ENCODE measurements at places on chromosomes 12 and 14.
A peak's percentile ranks its signal among the peaks of the same experiment; 100 is the strongest.

- no peak for DNase-seq
Observed at GRCh38 chr12:110825530-110825929, 21.3 kb upstream of the CCDC63 start.

DNA sequence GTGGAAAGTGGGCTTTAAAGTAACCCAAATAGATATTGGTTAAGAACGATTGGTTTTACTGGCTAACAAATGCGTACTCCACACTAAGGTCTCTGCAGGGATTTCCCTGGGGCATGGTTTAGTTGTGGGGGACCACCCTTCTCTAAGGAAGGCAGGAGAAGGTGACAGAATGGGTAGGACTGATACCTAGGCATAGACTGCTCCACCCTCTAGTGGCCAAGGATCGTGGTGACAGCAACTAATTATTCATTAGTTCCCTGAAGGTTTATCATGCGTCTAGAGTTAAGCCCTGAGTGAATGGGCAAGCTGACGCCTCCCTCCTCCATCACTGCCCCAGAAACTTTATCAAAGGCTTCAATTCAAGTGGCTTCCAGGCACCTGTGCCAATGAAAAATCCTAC, 9.1 kb downstream of the FAM181A start:
- DNase-seq, result no peak

DNA sequence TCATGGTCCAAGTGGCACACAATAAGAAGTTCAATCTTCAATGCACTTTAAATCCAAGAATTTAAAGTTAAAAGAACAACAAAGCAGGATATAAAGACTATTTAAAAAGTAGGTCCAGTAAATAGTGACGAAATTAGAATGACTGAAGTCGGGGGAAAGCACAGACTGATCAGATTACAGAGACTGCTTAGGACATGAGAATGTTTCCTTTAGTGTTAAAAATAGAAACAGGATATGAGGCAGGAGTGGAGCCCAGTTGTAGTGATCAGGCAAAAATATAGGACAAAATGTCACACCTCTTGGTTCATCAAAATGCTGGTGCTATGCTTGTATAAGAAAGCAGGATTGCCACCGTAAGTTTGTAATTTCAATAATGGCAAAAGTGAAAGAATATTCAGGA, 52.2 kb upstream of the CD163 start:
- DNase-seq, result no peak

DNA sequence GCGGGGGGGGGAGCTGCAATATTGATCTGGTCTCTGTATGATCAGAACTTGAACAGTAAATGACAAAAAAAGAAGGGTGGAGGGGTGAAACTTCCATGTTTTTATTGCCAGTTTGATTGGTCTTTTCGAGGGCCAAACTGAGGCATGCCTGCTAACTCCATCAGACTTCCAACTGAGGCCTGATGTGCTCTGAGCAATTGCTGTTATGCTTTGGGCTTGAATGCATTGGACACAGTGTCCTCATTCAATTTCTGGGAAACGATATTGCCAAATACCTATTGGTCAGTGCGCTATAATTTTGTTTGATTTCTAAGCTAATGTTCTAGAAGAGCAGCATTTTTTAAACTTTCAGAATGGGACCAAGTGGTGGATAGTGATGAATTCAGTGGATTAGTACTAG, 2.1 kb upstream of the SLC38A2 start:
- no peak for DNase-seq

DNA sequence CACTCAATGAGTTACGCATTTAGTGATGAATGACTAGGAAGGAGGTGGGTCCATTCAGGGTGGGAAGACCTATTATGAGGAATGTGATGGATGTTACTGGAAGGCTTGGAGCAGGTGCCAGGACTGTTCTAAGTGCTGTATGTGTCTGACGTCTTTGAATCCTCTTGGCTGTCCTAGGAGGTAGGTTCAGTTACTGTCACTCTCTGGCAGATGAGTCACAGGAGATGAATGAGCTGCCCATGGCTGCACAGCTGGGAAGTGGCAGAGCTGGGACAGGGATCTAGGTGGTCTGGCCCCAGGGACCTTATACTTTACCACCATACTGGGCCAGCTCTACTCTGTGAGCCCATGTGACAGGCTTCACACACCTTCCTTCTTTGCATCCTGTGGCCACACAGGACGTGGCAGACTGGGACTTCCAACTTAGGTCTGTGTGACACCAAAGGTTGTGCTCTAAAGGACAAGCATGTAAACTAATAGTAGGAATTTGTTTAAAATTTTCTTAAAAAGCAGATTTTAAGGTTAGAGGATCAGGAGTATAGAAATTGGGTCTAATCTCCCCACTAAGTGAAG, 24.0 kb downstream of the TCTN1 start:
- DNase-seq, result no peak

- DNase-seq, result no peak
Observed at GRCh38 chr14:50882932-50883826, 11.3 kb downstream of the ABHD12B start.

DNA sequence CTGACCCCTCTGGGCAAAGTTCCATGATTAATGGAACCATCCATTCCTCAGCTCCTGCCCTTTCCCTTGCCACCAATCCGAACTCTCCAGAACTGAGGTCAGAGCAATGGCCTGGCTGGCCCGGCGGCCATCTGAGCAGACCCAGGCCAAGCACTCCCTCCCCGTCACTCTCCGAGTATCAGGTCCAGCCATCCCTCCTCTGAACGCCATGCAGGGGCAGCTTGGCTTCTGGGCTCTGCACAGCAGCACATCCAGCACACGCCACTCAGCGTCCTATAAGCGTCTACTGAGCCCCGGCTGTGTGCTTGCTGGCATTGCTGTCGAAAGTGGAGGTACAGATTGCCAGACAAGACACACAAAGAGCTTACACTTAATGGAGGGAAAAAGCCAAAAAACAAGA, 34.3 kb upstream of the VWF start:
- DNase-seq, result no peak

- no peak for DNase-seq
Observed at GRCh38 chr12:107328442-107329133, 235.2 kb upstream of the CRY1 start.

- peak; percentile 72 for DNase-seq
Observed at GRCh38 chr12:51217968-51218606, at the start of gene POU6F1. Gene POU6F1, minus strand, starts transcription at chr12:51218062. Its CDS starts 11,226 bp downstream, at chr12:51206836.

- no peak for DNase-seq
Observed at GRCh38 chr14:69101331-69101826, 51.5 kb downstream of the DCAF5 start.

DNA sequence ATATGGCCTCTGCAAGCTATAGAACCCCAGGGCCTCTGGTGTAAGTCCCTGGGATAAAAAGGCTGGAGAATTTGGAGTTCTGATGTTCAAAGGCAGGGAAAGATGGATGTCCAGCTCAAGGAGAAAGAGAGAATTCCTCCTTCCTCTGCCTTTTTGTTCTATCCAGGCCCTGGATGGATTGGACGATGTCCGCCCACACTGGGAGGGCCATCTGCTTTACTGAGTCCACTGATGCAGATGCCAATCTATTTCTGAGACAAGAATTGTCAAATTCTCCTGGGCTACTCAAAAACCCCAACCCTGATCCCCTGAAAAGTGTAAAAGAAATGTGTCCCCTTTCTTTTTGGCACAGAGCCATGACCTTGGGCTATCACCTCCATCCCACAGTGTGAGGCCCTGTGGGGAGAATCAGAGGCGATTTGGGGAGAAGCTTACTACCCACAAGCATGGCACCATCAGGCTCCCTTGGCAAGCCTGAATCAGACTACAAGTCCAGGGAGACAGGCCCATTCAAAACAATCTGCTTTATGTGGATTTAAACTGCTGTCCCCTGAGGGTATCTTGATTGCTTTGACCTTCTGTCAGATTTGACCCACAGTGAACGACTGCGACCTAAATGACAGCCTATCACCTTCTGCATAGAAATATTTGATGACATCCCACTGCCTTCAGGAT, 334.0 kb downstream of the NUAK1 start:
- DNase-seq, result no peak

DNA sequence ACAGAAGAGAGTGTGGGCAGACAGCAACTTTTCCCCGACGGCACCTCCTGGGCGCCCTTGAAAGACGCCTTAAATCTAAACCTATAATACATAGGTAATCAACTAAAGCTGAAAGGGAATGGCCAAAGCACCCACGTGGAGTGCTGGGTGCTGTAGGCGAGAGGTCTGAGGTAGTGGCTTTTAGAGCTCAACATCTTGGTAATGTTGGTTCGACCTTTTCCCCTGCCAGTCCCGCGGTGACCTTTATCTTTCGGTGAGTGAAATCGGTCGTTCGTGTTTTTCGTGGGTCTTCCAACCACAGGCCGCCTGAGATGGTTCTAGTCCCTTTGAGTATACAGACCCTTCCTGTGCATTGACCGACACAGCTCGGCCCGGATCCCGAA, 9.1 kb downstream of the OR6S1 start:
- no peak for DNase-seq

- peak; percentile 9 for DNase-seq
Observed at GRCh38 chr14:104383088-104383995, 196.2 kb upstream of the C14orf180 start.

DNA sequence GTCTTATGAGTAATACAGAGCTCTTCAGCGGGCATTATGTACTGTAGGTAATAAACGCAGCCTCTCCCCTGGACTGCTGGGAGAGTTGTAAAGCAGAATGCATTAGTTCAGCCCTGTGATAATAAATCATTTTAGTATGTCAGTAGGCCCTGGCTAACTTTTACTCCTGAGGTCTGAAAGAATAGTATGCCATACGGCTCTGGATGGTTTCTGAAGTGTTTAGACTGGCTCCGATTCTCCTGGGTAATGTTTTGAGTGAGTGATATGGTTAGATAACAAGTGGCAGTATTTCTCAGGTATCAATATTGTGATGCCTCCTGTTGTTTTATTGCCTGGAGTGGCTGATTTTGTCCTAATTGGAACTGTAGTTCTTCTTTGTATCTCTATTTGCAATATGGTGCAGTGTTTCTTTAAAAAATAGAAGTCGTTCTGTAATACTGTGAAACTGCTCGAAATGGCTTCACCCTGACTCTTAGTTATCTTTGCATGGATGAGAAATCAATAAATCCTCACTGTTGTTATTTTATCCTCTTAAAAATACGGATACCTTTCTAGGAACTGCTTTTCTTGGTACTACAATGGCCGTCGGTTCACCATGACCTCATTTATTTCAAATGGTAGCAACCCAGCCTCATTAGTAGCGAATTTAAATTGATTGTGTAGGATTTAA, 100.2 kb downstream of the PDZRN4 start:
- DNase-seq, result no peak

GRCh38 chr12:109464642-109465351, 12.3 kb downstream of the KCTD10 start:
- DNase-seq, result no peak

GRCh38 chr14:50985859-50986331, 41.6 kb upstream of the PYGL start:
- DNase-seq, result no peak

- no peak for DNase-seq
Observed at GRCh38 chr14:104051092-104051813, 34.2 kb upstream of the ASPG start.

DNA sequence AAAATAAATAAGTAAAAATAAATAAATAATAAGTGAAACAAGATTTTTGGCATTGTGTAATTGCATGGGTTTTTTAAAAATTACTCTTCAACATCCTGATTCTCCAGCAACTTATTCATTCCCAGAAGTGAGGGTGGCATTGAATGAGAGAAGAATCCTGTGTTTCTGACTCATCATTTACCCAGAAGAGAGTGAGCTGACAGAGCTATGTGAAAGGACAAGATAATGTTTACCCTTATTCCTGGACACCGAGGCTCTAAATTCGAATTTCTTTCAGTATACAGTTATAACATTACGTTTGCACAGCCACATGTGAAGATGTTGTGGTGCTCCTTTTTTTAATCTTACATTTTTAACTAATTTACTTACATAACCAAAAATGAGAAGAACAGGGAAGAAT, 36.4 kb downstream of the BBS10 start:
- DNase-seq, result no peak

DNA sequence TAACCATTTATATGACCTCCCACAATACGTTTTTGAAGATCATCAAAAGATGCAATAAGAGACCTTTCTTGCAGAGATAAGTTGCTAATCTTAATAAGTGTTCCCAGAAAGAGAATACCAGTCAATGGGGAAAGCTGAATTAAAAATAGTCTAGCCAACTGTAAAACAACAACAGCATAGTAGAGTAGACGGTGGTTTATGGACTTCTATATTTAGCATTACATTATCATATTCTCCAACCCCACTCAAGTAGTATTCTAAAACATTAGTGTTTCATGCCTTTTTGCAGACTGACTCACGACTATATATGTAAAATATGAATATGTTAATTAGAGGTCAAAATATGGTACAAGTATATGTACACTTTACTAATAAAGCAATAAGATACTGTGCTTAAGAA, 218.9 kb downstream of the MED13L start:
- DNase-seq, result no peak

DNA sequence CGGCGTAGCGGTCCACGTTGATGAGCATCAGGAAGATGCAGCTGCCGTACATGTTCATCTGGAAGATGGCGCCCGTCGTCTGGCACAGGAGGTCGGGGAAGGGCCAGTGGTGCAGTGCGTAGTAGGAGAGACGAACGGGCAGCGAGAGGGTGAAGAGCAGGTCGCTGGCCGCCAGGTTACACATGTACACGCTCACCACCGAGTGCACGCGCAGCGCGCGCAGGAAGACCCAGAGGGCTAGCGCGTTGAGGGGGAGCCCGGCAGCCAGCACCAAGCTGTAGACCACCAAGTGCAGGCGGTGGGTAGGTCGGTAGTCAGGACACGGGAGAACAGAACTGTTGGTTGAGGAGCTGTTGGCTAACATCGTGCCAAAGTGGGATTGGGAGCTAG, 13.7 kb upstream of the CHD4 start:
- no peak for DNase-seq

DNA sequence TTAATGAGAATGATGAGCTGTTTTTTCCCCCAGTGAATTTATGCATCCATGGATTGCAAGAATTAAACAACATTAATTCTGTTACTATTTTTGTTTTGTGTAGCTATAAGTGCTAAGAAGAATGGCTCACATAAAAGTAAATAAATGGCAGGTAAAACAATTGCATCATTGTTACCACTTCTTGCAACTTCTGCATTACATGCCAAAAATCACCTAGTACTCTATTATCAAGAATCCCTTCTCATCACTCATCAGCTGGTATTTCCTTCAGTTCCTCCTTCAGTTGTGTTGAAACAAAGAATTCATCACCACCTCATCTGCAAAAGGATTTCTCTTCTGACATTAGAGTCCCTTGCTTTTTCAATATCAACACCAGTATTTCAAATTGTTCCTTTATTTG, 773 bp downstream of the A2M start:
- DNase-seq, result no peak

DNA sequence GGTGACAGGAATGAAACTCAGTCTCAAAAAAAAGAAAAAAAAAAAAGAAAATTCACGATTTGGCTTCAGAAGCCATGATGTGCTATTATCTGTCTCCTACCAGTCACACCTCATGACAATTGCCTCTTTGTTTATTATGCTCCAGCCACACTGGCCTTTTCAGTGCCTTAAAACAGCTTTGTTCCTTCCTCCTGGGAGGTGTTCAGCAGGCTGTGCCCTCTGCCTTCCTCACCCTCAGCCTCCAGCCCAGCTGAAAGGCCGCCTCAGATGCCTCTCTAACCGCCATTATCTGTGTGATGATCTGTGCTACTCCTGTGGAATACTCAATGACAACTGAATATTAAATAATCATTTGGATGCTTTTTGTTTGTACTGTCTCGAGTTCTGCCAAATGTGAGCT, 8.6 kb upstream of the ARPC3 start:
- DNase-seq, result no peak

- DNase-seq, result no peak
Observed at GRCh38 chr14:53628732-53629430, 327.7 kb downstream of the BMP4 start.
